NCI-H748 treated with DMSO at 0.1 percent for 48 hours (cell line): ENCODE measurements at places on chromosomes 4 and X.

DNA sequence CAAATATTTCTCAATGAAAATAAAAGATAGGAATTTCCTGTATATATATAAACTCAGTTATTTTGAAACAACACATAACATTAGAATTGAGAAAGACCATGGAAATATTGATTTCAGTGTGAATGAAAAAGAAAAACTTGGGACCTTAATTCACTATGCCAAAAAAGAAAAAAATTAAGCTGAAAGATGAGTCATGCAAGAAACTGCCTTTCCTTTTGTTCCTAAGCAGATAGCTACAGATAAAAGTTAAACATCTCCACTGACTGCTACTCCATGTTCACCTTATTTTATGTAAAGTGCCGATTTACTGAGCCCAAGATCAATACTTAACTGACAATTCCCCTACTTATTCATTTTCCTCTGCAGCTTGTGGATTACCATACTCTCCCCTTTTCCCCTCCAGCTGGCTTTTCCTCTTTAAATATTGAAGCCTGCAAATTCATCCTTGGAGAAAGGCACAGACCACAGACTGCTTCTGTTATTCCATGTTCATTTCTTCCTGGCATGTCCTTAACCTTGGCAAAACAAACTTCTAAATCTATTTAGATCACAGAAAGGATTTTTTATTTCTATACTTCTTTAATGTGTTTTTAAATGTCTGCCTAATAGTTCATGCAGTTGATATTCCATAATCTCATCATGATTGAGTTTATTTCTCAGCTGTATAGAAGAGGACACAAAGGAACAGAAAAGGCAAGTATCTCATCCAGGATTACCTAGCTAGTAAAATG is 40.5 kb upstream of the YTHDC1 start:
- DNase-seq: no peak

DNA sequence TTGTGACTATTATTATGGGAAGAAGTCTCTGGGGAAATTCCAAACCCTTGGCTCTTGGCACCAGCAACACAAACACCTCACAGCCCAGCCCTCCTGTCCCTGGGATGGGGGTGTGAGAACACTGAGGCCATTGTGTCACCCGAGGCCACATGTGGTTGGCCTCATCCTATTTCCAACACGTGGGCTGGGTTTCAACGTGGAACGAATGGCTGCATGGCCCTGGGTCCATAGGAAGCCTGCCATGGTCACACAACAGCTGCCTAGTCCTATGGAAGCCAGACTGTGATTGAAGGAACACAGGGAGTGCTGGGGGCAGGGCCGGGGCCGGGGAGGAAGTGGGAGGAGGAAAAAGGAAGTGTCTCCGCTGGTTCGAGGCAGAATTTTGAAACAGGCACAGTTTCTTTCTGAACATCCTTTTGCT is 10.0 kb downstream of the CLCN4 start:
- DNase-seq: no peak

GRCh38 chr4:174037049-174037448 is 246.4 kb downstream of the FBXO8 start:
- DNase-seq: peak; percentile 32

- no peak for DNase-seq
These were observed 152.9 kb upstream of the MID1 start for GRCh38 chrX:10773318-10773717.

DNA sequence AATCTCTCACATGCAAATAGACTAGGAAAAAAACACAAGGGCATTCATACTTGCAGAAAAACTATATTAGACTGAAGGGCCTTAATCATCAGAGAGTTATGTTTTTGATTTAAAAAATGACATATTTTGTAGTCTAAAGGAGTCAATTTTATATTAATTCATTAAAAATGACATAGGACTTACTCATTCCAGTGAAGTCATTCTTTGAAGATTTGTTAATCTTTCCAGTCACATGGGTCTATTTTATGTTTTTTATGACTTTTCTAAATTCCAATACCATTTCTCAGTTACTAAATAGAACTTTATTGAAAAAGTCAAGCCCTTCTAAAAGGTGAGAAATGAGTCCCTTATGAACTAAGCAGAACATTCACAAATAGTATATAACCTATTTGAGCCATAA is 743.8 kb upstream of the INTU start:
- no peak for DNase-seq

- no peak for DNase-seq
These were observed 10.6 kb downstream of the RS1 start for GRCh38 chrX:18661273-18661672.

DNA sequence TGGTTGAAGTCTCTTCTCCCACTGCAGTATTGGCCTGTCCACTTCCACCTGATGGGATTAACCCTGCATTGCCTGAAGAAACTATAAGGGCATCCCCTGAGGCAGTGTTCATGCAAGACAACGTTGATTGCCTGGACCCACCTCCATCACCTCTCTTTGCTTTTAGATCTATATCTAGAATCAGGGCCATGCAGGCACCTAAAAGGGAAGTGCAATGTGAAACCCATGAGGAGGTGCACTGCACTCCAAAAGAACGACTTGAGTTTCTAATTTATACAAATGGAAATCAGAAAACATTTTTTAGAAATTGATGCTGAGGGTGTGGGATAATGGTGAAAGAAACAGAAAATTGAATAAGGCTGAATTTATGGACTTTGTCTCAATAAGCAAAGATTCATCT is 694.4 kb downstream of the TRAM1L1 start:
- DNase-seq: no peak

DNA sequence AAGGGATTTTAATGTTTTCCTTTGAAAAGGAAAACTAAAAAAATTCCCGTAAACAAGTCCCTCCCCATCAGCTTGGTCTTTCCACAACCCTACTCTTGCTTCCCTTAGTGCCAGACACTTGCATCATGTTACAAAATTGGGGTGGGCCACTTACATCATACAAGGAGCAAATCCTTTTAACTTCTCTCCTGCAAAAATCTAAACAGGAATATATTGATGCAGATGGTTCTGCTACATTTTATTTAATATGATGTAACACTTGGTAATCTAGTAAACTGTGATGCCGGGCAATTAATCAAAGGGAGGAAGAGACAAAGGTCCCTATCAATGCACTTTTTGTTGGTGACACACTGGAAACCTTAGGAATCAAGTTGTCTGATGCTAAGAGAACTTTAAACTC is 125.3 kb downstream of the UBE2K start:
- no peak for DNase-seq

DNA sequence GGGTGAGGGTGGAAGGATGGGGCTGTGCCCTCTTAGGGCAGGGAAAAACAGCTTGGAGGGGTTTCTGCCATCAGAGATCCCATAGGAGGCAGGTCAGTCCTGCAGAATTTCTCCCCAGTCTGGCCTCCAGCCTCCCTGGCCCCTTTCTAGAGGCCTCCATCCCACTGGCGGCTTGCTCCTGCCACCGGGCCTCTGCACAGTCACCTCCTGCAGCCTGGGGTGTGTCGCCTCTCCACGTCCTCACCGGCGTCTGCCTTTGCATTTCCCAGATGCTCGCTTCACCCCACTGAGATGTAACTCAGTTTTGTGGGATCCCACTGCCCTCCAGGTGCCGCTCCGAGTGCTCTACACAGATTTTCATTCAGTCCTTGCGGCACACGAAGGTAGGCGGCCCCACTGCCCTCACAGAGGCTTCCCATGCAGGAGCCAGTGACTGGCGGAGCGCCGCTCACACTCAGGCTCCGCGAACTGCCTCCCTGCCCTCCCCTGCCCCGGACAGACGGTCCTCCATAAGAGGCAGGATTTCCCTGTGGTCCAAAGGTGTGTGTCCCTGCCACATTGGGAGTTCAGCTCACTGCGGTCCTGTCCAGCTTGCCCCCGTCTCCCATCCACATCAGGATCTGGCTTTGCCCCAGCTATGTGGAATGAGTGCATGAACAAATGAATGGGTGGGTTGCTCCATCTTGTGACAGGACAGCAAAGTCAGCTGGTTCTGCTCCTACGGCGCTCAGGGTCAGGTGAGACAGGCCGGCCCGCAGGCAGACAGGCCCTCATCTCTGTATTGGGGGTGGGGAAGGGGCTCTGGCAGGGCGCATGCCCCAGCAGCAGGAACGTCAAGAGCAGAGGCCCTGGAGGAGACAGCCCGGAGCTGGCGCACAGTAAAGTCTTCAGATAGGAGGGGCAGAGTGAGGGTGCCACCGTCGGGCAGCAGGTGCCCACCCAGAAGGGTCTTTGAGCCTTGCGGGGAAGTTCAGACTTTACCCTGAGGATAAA is 2.7 kb upstream of the TMEM271 start:
- DNase-seq: no peak

GRCh38 chr4:131644619-131645018 is 1504.5 kb upstream of the PCDH10 start:
- DNase-seq: no peak
